ENCODE measurements at places on chromosomes 6 and 20.
A peak's percentile ranks its signal among the peaks of the same experiment; 100 is the strongest.

DNA sequence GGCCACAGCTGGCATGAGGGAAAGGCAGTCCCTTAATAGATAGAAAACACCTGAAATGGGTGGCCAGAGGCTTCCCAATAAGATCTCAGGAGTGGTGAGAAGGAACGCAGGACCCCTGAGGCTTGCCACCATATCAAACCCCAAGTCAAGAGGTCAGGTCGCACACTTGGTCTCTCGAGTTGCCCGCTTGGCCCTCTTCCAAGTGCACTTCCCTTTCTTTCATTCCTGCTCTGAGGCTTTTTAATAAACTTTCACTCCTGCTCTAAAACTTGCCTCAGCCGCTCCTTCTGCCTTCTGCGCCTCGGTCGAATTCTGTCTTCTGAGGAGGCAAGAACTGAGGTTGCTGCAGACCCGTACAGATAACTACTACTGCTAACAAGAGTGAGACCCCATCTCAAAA, 64.2 kb downstream of the SLC2A10 start:
- no peak for DNase-seq

DNA sequence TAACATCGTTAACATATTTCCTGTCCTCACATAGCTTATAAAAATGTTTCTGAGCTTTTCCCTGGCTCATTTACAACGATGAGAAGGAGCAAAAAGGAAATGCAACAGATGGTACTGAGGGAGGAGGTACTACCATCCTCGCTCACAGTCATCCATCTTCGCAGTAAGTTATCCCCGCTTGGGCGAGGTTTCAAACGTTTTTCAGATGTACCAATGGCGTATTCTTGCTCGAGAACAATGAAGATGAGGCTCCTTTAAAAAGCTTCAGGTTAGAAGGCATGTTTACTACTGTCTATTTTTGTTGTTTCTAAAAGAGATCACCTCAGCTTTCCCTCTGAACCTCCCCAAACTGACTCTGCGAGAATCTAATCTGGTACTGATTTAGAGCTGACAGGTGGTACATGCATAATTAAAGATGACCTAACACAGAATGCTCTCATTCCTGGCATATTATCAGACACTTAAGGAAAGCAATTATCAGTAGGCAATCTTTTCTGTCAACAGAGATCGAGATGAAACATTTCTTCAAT, 178.7 kb downstream of the GJA10 start:
- peak; percentile 86 for DNase-seq

- DNase-seq: no peak
Measured at GRCh38 chr20:11965602-11966001, 47.9 kb downstream of the BTBD3 start.

DNA sequence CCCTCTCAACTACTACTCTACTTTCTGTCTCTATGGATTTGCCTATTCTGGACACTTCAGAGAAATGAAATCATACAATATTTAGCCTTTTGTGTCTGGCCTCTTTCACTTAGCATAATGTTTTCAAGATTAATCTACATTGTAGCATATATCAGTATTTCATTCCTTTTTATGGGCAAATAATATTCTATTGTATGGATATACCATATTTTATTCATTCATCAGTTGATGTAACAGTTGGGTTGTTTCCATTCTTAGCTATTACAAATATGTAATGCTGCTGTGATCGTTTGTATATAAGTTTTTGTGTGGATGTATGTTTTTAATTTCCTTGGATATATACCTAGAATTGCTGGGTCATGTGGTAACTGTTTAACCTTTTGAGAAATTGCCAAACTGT, 23.4 kb downstream of the FAM184A start:
- DNase-seq: no peak

GRCh38 chr6:101811108-101811507, 417.6 kb downstream of the GRIK2 start:
- DNase-seq: no peak
